A549 (cell line): ENCODE measurements at places on chromosomes 7 and 10.

DNA sequence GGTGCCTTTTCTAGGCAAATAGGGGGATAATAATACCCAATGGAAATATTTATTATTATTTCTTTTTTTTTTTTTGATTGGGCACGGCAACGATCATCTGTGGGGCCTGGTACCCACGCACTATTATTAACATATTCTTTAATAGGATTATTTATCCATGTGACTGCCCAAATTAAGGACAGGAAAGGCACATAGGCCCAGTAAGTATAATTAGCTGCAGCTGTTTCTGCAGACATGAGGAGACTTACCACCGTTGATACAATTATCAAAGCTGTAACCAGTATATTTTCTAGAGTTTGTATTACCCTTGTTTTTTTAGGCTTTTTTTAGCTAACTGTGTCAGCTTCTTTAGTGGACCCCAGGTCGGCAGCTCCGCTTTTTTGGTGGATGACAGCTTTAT lies 25.2 kb upstream of the GUSB start:
- DNase-seq, result no peak

DNA sequence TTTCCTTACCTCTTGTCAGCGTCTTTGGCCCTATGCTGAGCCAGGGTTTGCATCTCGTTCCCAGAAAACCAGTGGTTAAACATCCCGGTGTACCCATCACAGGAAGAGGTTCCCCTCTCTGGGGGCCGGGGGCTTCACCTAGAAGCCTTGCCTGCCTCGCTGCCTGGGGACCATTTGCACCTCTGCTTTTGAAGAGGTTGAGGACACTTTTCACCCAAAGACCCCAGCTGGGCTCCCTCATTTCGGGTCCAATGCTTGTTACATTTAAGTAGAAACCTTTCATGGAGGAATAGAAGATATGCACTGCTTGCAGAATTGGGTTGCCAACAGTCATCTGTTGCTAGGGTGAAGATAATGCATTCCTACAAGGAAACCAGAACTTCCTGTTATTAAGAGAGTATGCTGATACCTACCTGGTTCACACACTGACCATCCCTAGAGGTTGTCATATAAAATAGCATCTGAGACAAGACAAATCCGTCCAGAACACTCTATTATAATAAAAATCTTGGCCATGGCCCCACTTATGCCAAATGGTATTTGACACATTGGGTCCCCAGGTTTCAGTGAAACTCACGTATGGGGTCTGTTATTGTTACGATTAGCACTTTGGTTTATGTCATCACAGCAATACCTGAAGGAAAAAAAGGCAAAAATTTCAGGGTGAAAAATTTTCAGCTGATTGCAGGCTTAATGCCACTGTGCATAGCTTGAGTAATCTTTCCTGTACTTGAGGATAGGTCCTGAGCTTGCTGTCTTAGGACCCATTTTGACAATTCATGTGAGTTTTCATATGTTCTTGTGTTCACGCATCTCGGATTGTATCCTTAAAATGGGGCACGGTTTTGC lies 917 bp downstream of the ZNF365 start:
- peak; percentile 29 for DNase-seq

DNA sequence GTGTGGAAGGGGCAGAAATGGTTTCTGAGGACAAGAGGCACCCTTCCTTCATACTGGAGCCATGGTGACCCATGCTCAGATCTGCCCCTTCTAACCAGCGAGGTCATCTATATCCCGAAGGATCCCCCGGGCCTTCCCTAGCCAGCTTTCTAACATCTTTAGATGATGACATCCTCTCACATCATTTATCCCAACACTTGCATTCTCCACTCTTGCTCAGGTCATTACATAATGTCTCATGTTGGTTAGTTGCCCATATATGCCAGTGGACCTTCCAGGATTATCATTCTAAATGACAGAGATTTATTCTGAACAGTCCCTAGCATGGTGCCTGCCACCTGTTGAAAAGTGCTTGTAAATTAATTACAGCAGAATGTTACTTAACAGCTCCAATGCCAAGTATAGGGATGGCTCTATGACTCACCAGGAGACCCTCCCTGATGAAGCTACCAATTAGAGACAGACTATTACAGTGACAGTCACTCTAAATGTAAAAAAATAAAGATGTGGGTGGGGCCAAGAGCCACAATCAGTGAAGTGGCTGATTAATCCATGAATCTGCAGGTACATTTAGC lies 22.6 kb upstream of the ABLIM1 start:
- no peak for DNase-seq

GRCh38 chr7:50703654-50704053 lies 79.0 kb downstream of the GRB10 start:
- no peak for DNase-seq

DNA sequence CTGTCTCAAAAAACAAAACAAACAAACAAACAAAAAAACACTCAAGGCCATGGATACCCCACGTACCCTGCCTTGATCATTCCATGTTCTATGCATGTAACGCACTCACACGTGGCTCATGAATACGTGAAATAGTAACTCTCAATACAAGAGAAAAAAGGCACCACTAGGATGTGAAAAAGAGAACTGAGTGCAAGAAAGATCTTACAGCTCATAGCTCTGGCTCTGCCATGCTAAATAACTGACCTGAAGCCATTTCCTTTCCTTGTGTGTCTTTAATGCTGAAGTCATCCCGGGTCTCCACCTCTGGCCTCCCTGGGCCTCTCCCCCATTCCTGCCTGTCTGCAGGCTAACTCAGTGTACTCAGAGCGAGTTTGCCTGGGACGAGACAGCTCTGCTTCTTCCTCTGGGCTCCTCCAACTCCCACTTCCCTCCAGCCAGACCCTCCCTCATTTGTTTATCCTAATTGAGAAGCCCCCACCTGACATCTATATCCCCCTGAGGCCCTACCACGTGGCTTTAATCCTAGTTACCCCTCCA lies 117.3 kb downstream of the PRPF18 start:
- no peak for DNase-seq

GRCh38 chr7:108307595-108307994 lies 148.6 kb downstream of the NRCAM start:
- no peak for DNase-seq

DNA sequence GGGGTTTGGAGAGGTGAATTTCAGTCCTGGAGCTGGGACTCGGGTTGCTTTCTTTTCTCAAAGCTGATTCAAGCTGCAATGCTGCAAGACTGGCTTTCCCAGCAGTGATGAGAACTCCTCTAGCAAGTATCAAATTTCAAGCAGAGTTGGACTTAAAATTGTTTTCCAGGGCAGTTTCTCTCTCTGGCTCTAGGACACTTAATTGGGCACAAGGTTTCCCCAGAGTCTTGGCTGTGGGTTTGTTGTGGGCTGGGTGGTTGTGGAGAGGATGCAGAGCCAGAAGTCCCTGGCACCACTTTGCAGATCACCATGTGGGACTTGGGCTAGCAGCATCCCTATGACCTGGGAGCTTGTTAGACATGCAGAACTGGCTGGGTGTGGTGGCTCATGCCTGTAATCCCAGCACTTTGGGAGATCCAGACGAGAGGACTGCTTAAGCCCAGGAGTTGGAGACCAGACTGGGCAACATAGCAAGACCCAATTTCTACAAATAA lies 16.8 kb downstream of the AKR1B15 start:
- DNase-seq, result no peak

- no peak for DNase-seq
These were observed 535.1 kb downstream of the INHBA start for GRCh38 chr7:41167836-41168235.

DNA sequence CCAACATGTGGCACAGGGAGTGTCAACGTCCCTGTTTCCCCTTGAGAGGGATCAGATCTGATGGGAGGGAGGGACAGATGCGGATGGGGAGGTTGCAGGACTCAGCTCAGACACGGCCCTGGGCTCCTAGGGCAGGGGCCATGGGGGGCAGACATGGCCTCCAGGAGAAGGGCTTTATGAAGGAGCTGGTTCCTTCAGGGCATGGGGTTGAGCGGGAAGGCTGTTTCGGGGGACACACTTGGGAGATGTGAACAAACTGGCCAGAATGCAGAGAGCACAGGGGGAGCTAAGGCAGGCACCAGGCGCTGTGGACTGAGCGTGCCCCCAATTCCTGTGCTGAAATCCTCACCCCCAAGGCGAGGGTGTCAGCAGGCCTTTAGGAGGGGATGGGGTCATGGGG lies 581.9 kb upstream of the FOXK1 start:
- no peak for DNase-seq

GRCh38 chr10:95963202-95963990 lies 55.6 kb downstream of the CC2D2B start:
- no peak for DNase-seq

DNA sequence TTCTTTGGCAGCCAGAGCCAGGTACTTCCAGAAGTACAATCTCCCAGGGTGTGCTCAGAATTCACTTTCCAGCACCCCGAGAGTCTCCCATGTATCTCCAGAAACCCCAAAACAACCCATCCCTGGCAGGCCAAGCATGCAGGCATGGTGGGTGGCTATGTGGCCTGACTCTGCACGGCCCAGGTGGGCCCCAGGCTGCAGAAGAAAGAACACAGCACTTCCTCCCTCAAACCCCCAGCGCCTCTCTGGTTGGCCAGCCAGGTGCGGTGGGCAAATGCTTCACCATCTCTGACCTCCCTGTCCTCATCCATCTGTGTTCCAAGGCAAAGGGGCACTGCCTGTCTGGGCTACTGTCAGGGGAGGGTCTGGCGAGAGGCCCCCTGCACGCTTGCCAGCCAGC lies 100.3 kb downstream of the MKI67 start:
- no peak for DNase-seq

GRCh38 chr10:3226960-3227744 lies 54.6 kb upstream of the PITRM1 start:
- peak; percentile 36 for DNase-seq

DNA sequence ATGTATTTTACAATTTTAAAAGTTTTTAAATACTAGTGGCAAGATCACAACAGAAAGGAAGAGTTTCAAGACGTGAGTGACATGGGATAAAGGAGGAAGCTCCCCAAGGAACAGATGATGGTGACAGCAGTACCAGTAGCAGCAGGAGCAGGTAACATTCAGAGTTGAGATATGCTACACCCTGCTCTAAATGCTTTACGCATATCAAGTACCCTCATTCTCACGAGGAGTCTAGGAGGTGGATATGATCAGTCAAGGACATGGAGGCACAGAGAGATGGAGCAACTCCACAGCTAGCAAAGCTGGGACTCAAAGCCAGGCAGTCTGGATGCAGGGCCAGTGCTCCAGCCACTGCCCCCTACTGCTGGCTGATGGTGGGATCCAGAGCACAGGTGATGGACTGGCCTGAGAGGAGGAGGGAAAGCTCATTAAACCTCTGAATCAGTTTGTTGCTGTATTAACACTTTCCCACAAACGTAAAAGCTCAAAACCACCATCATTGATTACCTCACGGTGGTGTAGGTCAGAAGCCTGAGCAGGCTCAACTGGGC lies 17.5 kb downstream of the RP9 start:
- no peak for DNase-seq

DNA sequence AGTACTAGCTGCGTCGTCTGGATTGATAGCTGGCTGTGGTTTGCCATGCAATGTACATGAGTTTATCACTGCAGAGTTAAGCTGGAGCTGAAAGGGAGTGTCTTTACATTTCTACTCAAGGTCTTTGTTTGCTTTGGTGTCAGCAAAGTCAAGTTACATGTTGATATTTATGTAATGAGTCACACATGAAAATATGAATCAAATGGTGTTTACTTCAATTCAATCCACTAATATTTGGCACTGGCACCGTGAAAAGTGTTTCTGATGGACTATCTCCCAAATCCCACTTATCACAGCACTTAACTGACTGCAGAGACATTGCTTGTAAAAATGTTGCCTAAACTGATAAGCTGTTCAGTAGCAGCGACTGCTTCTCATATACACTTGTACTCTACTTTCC lies 395.9 kb downstream of the TFEC start:
- DNase-seq, result peak; percentile 59

GRCh38 chr10:58894929-58895328 lies 281.5 kb upstream of the PHYHIPL start:
- peak; percentile 22 for DNase-seq

- no peak for DNase-seq
These were observed 39.0 kb upstream of the SORBS1 start for GRCh38 chr10:95600158-95600557.

- no peak for DNase-seq
These were observed 32.4 kb downstream of the CXCL12 start for GRCh38 chr10:44352316-44353127.

GRCh38 chr7:34486371-34486770 lies 171.6 kb upstream of the NPSR1 start:
- DNase-seq, result no peak

- DNase-seq, result no peak
These were observed 103.5 kb upstream of the FAM3C start for GRCh38 chr7:121499624-121500023.

DNA sequence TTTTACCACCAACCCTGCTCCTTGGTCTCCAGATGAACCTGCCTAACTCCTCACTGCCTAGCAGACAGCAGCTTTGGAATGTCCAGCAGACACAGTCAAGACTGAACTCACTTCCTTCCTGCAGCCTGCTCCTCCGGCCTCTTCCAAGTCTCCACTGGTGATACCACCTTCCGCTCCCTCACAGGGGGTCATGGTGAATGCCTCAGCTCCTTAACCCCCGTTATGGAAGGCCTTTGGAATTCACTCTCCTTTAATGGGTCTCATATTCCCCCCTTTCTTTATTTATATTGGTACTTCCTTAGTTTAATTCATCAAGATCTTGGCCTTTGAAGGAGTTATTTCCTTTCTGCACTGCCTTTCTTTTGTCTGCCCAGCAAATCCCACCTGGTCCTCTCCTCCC lies 44.9 kb upstream of the ZNF32 start:
- DNase-seq, result no peak

- DNase-seq, result no peak
These were observed 1026.0 kb downstream of the REEP3 start for GRCh38 chr10:64547168-64547567.

DNA sequence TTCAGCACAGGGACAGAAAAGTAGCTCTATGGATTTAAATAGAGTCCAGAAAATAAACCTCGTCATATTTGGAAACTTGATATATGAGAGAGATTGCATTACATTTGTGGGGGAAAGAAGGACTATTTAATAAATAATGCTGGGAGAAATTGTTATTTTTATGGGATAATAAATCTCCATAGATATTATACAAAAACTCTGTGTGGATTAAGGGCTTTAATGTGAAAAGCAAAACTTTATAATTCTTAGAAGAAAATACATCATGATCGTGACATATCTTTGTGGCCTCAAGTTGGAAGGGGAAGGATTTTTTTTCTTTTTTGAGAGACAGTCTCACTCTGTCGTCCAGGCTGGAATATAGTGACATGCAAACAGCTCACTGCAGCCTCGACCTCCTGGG lies 95.0 kb upstream of the LEP start:
- no peak for DNase-seq

DNA sequence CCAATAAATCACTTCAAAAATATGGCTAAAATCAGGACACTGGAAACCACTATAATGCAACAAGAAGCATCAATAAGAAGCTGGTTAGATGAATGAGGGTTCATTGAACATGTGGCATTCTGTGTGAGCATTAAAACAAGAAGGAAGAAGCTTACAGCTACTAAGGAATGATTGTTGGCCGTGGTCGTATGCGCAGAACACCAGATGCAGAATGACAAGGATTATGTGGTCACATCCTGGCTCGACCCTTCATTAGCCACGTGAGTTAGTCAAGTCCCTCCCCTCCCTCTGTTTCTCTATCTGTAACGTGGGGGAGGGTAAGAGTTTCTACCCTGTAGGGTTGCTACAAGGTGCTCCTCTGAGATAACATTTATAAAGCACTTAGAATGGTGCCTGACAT lies 174.3 kb downstream of the ADAM12 start:
- DNase-seq, result no peak

- DNase-seq, result no peak
These were observed 58.8 kb upstream of the SRRM3 start for GRCh38 chr7:76142861-76143260.
